NCI-H1694 treated with DMSO at 0.1 percent for 48 hours (cell line): ENCODE measurements at places on chromosomes 5 and 9.

DNA sequence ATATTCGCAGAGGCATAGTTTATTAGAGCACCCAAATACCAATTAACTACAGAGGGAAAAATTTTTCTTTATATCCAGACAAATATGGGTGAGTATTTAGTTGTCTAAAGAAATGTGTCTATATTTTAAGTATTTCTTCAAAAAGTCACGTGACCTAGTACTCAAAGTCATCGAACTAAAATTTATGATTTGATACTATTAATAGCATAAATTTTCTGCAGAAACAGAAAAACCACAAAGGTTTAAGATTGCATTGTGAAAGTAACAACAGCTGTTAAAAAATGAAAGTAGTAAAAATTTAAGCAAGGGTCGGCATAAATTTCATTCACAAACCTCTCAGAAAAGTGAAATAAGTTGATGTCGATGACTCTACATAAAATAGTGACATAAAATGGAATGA is 323.9 kb upstream of the RORB start:
- no peak for DNase-seq

DNA sequence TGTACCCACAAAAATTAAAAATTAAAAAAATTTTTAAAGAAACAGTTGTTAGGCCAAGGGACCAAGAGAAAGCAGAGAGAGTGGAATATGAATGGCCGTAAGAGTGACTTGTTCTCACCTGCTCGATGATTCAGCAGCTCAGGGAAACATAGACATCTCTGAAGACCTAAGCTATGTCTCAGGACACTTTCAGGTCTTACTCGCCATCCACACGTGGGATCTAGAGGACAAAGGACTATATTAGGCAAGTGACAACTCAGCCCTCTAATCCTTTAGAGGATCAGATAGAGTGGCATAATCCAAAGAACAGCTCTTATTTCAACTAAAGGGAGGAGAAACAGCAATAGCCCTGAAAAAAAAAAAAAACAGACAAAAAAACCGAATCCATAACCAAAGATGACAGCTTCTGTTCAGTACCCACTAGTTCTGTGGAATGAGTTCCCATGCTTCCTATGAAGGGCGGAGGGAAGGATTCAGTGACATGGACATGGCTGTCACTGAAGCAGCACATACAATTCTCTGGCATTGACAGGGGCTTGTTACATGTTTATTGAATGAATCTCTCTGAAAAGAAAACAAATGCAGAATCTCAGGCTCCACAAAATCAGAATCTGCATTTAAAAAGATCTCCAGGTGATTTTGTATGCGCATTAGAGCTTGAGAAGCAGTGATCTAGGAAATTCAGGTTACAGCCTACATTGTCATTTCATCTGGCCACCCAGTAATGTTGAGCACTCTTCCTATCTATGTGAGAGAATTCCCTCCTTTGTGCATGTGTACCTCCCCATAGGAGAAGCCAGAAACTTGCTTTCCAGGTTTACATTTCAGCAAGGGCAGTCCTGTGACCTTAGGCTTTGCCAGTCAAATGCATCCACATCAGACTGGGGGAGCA is 96.0 kb downstream of the KIAA1958 start:
- DNase-seq: no peak

- DNase-seq: peak; percentile 49
Observed at GRCh38 chr5:123091298-123092222, 2.5 kb downstream of the PRDM6 start.

GRCh38 chr9:116998305-116998704 is 311.2 kb downstream of the TRIM32 start:
- no peak for DNase-seq
